ENCODE measurements at places on chromosomes 7 and 10.

DNA sequence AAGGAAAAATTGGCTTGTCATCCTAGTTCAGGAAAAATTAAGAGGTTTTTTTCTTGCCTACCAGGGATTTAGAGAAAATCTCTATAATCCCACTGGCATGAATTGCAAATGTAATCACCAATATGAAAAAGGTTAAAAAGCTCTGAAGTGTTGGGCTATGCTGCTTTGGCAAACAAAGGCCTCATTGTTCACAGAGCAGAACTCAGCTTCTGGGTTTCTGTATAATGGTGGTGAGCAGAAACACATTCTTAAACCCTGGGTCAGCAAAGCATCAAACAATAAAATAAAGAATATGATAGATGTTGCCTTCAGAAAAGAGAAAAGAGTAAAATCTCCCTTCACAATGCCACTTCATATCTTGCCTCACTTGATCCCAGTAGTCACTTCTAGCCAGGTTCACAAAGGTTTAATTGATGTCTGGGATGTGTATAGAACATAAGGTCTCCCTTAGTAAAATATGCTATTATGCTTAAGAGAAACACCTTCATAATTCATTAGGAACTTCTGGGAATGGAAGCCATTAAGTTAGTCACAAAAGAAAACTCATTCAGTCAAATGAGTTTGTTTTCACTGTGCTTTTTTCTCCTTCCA lies 1255.5 kb upstream of the PHF14 start:
- peak; percentile 44 for DNase-seq

DNA sequence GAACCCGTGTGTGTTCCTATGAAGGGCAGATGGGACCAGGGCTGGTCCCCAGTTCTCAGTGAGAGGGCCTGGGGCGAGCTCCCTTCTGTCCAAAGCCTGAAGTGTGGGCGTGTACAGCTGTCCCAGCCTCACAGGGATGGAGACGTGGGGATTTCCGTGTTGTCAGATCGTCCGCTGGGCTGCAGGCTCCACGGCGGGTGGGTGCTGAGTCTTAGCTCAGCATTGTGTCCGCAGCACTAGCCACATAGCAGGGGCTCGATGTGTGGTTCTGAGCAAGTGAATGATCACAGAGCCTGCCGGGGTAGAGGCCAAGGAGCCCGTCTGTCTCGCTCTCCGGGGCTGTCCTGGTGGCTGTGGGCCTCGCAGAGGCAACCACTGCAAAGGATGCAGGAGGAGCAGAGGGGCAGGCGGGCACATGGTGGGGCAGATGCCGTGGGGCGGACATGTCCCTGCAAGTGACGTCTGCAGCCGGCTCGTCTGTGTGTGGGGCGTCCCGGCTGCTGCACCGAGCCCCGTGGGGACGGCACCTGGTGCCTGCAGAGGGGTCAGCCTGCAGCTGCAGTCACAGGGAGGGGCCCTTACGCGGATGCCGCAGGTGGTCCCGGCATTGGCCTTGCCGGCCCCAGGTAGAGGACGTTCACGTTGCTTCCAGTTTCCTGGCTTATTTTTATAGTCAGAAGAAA lies 30.9 kb downstream of the FAM20C start:
- no peak for DNase-seq

DNA sequence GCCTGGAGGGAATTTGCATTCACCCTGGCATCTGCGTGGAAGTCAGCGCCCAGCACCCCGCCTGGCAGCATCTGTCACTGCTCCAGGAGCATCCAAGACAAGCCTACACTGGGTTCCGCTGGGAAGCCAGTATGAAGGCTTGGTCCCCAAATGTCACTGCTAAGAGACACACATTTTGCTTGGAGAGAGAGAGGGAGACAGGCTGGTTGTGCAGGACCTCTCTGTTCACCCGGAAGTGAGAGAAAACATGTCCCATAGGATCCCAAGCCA lies 119.5 kb downstream of the SEC23IP start:
- DNase-seq: no peak

DNA sequence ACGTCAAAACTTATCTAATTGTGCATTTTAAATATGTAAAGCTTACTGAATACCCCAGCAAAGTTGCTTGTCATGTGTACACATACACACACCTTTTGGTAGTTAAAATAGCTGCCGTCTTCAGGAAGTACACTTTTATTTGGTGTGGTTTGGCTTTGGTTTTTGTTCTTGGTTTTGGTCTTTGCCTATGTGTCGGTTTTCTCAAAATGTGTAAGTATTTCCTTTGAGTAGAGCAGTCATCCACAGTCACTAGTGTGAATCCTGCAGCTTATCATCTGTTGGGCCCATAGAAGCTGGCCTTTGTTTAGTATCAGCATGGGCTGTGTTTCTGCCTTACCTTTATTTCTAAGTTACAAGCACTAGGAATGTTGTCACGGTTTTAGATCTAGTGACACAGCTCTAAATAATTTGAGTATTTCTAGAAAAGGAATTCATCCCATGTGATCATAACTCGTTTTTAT lies 35.3 kb downstream of the NET1 start:
- no peak for DNase-seq

GRCh38 chr7:65295409-65295808 lies 78.2 kb upstream of the ZNF92 start:
- no peak for DNase-seq

DNA sequence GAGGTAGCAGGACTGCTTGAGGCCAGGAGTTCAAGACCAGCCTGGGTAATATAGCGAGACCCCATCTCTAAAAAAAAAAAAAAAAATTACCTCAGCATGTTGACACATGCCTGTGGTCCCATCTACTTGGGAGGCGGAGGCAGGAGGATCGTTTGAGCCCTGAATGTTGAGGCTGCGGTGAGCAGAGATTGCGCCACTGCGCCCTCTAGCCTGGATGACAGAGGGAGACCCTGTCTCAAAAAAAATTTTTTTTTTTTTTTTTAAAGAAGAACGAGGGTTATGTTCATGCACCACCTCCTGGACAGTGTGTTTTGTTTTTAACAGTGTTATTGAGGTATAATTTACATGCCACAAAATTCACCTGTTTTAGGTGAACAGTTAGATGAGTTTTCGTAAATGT lies 51.1 kb upstream of the SEPHS1 start:
- no peak for DNase-seq

DNA sequence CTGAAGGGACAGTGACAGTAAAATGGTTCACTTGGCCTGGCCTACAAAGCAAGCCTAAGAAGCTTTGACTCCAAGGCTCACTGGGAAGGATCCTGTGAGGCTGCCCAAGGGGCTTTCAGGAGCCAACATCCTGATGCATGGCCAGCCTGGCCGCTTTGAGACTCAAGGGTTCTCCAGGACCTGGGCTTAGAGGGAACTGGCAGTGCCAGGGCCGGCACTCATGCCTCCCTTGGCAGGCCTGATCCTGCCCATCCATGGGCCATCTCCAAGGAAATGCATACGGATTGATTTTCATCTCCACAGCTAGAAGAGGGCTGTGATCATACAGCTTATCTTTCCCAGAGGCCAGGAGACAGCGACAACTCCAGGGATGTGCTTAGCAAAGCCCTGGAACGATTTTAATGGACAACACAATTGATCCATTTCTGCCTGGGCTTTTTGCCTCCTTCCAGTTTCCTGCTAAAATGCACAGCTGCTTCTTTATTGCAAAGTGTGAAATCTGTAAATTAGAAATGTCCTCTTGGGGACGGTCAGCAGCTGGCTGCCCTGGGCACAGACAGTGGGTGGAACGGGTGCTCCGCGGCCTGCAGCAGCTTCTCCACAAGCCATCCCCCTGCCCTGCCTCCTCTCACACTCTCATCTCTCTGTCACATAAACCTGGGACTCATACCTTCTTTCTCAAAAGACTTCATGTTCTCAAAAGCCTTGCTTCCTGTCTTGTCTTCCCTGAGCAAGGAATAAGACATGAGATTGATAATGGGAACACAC lies 288.5 kb downstream of the GRID1 start:
- no peak for DNase-seq

GRCh38 chr10:77428691-77429395 lies 208.8 kb downstream of the KCNMA1 start:
- no peak for DNase-seq

GRCh38 chr10:104642658-104643302 lies 1.7 kb downstream of the SORCS3 start:
- peak; percentile 57 for DNase-seq

DNA sequence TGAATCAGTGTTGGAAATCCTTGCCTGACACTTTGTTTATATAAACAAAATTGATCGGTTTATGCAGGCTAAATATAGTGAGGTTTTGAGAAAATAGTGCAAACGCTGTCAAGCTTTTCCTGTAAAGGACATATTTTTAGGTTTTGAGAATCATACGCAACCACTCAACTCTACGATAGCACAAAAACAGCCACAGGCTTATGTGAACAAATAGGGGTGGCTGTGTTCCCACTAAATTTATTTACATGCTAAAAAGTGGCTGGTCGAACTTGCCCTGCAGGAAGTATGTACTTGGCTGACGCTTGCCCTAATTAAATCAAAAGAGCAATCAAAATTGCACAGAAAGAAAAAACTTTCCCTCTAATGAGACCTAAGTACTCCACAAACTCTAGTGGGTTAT lies 234.7 kb upstream of the CACNA2D1 start:
- no peak for DNase-seq

DNA sequence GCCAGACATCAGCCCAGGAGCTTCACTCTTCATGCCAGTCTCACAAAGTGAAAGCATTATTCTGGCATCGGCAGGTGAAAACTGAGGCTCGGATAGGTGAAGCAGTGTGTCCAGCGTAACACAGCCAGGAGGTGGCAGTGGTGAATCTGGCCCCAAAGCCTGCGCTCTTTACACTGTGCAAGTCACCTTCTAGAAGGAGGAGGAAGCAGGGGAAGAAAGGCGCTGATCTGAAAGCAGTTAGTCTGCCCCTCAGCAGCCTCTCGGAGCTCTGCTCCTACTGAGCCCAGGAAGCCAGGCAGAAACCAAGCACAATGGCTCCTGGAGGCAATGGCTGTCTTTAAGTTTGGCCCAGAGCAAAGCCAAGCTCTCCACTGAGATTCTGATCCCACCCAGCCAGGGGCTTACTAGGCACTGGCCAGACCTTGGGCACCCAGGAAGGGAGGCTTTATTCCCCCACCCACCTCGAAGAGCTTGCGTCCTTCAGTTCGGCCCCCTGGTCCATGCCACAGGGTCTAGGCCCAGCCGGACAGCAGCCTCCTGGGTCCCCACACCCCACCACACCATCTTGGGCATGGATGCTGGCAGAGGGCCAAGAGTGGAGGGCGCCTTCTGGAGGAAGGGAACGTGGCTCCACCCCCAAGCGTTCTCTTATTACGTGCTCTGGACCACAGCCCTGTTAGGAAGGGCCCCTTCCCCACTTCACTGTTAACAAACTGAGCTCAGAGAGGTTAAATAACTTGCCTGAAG lies 104.5 kb downstream of the GRID1 start:
- no peak for DNase-seq

GRCh38 chr7:5597772-5598171 lies 174.1 kb upstream of the TNRC18 start:
- no peak for DNase-seq

DNA sequence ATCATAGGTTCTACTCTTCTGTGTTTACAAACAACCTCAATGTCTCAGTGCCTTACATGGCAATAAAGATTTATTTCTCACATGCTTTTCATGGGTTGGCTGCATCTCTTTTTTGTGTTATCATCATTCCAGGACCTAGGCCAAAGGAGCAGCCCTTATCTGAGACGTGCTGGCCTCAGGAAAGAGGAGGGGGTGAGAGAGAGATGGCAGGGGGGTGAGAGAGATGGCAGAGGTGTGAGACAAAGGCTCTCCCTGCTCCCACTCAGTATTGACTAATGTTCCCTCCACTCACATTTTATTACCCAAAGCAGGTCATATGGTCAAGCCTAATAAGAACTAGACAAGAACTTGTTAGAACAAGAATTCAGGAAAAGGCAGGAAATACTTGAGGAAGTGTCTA lies 120.1 kb upstream of the PRR15 start:
- DNase-seq: no peak

- DNase-seq: no peak
Measured at GRCh38 chr7:129285111-129285510, 60.3 kb downstream of the AHCYL2 start.

DNA sequence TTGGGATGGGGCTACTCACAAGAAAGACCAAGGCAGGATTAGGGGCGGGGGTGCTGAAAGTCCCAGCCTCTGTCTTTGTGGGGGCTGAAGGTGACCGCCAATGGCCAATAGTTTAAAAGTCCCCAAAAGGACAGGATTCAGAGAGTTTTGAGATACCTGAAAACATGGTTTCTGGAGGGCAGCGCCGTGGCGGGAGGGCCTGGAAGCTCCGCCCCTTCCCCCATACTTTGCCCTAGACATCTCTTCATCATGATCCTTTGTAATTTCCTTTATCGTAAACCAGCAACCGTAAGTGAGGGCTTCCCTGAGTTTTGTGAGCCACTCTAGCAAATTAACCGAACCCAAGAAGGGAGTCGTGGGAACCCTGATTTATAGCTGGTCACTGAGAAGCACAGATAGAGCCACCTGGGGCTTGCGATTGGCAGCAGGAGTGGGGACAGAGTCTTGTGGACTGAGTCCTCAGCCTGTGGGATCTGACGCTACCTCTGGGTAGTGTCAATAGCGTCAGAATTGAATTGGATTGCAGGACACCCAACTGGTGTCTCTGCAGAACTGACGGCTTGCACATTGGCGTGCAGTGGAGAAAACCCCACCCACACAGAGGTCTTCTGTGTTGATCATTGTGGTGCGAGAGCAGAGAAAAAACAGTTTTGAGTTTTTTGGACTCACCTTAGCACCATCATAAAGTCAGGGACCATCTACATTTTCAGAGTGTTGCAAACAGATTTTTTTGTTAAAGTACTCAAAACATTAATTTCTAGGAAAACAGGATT lies 169.3 kb downstream of the USP6NL start:
- no peak for DNase-seq

DNA sequence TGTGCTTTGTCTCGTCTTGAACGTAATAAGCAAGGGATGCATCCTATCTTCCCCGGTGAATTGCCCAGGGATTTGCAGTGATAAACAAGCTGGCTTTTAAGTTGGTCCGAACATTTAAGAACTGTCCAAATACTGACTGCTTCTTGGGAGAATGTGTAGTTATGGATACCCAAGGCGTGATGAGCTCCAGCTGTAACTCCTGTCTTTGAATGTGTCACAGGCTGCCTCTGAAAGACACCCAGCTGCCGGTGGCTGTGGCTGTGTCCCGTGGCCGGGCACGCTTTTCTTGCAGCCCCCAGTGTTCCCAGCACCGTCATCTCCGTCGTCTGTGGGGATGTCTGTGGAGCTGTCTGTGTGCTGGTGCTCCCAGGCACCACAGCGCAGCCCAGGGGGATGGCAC lies 118.1 kb downstream of the GLRX3 start:
- DNase-seq: no peak

- no peak for DNase-seq
Measured at GRCh38 chr10:10054466-10054865, 963.2 kb upstream of the CELF2 start.

- DNase-seq: no peak
Measured at GRCh38 chr7:22195397-22196172, 161.4 kb downstream of the RAPGEF5 start.
